ENCODE measurements at places on chromosomes 5 and 9.
A peak's percentile ranks its signal among the peaks of the same experiment; 100 is the strongest.

DNA sequence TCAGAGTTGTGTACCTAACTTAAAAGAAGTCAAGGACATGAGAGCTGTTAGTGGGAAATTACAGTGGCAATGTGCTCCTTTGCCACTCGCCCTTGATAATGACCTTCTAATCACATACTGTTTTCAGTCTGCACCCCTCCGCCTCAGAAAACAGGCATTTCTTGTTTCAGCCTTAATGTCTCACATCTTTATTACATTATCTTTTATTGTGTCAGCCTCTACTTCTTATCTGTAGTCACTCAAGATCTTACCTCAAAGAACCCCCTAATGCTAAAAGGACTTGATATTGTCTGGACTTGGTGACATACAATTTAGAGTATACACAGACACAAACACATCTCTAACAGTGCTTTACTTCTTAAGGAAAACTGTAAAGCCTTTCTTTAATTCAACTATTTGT is 97.9 kb downstream of the PLCXD3 start:
- no peak for DNase-seq

- no peak for DNase-seq
These were observed 90.5 kb upstream of the ANXA1 start for GRCh38 chr9:73061146-73061545.

DNA sequence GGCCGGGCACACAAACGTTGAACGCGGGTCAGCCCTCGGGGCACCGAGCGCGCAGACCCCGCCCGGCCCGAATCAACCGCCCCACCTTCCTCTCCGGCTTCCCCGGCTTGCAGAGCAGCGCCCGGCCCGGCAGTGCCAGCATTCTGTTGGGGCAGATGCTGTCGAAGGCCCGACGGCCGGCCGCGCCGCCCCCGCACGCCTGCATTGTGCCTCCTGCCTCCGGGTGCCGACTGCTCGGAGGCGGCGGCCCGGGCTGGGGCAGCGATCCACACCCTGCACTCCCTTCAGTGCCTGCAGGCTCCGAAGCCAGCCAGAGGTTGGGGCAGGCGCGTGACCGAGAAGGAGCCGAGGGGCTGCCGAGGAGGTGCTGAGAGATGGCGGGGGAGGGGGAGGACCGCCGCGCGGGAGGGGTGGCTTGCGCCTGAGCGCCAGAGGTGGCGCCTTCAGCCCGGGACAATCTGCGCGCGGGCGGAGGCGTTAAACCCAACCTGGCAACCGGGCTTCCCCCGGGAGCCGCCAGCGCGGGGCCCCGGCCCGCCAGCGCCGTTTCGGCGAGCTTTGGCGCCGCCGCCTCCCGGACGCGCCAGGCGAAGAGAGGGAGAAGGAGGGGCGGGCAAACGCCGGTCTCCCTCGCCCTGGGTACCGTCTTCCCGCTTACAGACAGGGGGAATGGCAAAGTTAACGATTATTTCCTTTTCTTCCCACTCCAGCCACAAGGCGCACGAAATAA is at the start of gene MCIDAS:
MCIDAS (minus strand) TSS at position 382 of the 730 bp plus-strand sequence; CDS start at position 205, 177 bp downstream.
- DNase-seq = peak; percentile 30

GRCh38 chr5:180799902-180800801 is 2.5 kb downstream of the MGAT1 start:
- DNase-seq = no peak

- no peak for DNase-seq
These were observed 42.9 kb downstream of the PHF2 start for GRCh38 chr9:93619272-93619775.

- peak; percentile 3 for DNase-seq
These were observed 48.7 kb downstream of the PCSK1 start for GRCh38 chr5:96384353-96384752.

- DNase-seq = no peak
These were observed 125.4 kb downstream of the ARHGEF28 start for GRCh38 chr5:73751254-73751914.

DNA sequence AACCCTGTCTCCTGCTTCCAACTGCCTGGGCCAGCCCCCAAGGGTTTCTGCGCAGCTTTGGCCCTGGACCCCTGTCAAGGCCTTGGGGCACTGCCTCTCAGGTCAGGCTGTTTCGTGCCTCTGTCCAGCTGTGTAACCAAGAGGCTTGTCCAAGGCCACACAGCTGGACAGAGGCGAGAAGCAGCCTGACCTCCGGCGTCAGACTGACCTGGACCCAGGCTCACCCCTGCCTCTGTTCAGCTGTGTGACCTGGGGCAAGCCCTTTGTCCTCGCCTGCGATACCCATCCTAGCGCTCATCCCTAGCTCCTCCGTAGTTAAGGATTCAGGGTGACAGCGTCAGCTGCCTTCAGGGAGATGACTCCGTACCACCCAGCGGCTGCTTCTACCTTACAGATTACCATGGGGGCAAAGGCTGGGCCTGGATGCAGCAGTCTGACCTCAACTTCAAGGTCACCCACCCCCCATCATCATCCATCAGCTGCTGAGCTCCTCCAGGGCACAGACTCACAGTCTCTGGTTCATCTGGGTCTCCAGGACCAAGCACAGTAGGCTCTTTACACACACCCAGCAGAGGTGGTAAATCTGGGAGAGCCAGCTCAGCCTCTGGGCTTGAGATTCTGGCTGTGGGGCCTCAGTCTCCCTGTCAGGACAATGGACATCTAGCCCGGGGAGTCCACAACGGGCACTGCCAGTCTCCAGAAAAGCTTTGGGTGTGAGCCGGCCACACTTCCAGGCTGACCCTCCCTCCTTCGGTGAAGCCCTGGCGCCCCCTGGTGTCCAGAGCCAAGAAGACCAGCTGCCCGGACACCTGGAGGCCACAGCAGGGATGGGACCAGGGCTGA is 7.9 kb downstream of the AK1 start:
- peak; percentile 96 for DNase-seq

DNA sequence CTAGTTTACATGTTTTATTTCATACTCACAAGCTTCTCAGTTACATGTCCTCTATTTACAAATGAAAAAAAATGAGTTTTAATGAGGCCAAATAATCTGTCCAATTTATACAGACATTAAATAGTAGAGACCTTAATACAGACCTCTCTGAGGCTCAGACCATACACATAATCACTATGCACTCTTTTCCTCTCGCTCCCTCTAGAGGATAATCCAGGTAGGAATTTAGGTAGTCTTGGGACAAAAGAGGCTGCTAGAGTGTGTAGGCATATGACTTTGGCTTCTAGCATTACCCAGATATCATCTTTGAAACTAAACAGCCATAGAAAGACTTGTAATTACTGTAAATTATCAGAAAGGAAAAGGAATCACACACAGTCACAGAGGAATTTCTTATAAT is 444.7 kb downstream of the HINT1 start:
- peak; percentile 8 for DNase-seq

DNA sequence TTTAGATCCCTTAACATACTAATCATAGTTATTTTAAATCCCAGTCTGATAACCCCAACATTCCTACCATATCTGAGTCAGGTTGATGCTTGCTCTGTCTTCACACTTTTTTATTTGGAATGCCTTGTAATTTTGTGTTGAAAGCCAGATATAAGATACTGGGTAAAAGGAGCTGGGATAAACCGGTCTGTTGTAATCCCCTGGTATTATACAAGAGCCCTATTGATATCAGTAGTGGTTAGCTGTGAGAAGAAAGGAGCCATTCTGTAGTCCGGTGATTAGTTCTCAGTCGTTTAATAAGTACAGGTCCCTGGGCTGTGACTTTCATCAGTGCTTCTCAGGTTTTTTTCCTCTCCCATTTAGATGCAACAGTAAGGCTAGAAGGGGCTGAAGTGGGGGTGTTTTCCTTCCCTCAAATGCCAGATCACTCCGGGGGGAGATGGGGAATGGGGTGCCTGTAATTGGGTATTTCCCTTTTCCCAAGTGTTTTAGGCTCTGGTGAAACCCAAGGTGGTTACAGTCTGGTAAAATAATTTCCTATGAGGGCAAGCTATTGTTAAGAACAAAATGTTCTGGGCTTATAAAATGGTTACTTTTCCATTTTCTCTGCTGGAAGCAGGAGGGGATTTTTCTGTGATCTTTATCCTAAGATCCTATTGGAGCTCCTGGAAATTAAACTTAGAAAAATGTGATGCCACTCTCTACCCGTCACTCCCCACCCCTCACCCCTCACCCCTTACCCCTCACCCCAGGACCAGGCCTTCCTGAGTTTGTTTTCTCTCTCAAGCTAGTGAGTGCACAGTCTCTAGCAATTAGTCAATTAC is 72.7 kb downstream of the KCNN2 start:
- no peak for DNase-seq

- peak; percentile 63 for DNase-seq
These were observed 62.6 kb downstream of the NEK6 start for GRCh38 chr9:124320062-124320973.

- DNase-seq = no peak
These were observed 99.2 kb upstream of the SLC30A5 start for GRCh38 chr5:68994645-68995044.

GRCh38 chr9:97398999-97399758 is 12.7 kb upstream of the TDRD7 start:
- DNase-seq = peak; percentile 84

DNA sequence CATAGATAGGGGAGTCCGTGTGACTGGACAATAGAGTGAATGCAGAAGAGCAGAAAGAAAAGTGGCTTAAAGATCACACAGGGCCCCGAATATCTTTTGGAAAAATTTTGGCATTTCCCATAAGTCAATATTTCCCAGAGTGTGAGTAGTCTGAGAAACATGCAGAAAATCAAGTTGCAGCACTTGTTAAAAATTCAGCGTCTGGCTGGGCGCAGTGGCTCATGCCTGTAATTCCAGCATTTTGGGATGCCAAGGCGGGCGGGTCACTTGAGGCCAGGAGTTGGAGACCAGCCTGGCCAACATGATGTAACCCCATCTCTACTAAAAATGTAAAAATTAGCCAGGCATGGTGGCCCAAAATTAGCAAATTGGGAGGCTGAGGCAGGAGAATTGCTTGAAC is 227.0 kb downstream of the DRD1 start:
- no peak for DNase-seq

DNA sequence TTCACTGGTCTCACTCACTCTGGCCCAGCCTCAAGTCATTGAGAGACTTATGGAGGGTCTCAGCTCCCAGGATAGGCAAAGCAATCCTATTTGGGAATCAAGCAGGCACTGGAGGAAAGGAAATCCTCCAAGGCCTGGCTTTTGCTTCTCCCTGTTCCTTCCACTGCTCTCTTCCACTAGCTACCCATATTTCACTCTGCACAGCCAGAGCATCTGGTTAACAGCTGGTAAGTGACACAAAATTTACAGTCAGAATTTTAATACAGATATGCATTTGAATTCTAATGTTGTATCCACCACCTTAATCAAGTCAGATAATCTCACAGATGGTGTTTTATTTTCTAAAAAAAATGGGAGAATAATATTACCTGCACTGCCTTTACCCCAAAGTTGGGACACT is 868 bp upstream of the C1QTNF2 start:
- DNase-seq = no peak

DNA sequence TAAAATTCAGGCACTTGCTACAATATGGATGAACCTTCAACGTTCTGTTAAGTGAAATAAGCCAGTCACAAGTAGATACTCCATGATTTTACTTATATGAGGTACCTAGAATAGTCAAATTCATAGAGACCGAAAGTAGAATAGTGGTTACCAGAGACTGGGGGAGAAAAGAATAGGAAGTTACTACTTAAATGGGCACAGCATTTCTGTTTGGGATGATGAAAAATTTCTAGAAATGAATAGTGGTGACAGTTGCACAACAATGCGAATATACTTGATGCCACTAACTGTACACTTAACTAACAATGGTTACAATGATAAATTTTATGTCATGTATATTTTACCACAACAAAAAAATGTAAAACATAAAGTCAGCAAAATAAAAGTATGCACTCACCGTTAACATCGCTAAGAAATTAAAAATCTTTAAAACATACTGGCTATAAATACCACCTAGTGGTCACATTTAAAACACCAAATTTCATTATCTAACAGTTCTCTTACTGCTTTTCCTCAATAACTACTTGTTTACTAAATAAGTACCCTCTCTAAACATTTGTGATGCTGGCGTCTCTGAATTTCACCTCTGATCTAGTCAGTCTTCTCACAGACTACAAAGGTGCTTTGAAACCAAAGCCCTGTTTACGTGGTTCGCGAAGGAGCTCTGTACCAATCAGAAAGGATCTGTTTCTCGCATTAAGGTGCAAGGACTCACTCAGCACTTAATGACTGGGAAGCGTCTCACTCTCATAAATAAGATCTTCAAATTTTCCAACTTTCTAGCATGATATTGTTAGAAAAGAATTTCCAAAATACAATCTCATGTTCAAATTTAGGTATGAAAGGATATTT is 22.7 kb downstream of the KIF3A start:
- DNase-seq = peak; percentile 12

- no peak for DNase-seq
These were observed 74.1 kb downstream of the STX17 start for GRCh38 chr9:99980598-99980997.

DNA sequence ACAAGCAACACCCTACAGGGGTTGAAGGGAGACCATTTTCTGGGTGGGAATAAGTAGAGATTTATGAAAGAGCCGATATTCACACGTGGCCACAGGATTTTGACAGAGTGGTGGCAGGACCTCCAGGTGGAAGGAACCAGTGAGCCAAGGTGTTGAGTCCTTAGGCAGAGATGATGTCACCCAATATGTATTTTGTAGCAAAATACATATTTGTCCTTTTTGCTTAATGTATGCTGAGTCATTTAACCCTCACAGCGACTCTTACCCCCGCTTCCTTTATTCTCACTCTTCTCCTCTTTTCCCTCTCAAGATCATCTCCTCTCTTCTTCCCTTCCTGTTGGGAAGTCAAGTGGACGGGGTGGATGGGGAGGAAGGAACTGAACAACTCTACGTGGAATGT is 215.7 kb upstream of the S1PR3 start:
- no peak for DNase-seq

DNA sequence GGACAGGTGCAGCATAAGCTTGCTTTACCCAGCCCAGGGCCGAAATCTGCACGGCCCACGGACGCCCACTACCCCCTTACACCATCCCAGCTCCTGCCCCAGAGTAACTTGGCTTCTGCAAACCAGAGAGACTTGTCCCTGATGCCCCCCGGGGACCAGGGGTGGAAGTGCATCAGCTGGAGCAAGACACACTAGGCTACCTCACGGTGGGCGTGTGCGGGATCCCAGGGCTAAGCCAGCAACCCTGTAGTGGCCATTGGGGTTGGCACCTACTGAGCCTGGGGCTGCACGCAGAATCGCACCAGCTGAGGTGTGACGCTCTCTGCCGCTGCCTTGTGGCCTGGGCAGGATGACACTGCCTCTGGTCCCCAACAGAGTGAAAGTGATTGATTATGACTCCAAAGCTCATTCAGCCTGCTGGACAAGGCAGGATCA is 6.1 kb upstream of the ZNF79 start:
- peak; percentile 30 for DNase-seq

GRCh38 chr9:89311346-89312221 is 589 bp downstream of the CKS2 start:
- DNase-seq = no peak

GRCh38 chr5:160675988-160676387 is 176.0 kb downstream of the ATP10B start:
- DNase-seq = peak; percentile 25

- DNase-seq = no peak
These were observed 108.3 kb downstream of the DRD1 start for GRCh38 chr5:175335691-175336090.

- DNase-seq = no peak
These were observed 88.0 kb upstream of the NFIB start for GRCh38 chr9:14401911-14402310.
